Right hindlimb (tissue), 1 donor: ENCODE measurements at places on chromosomes 7 and 10.
A peak's percentile ranks its signal among the peaks of the same experiment; 100 is the strongest.

DNA sequence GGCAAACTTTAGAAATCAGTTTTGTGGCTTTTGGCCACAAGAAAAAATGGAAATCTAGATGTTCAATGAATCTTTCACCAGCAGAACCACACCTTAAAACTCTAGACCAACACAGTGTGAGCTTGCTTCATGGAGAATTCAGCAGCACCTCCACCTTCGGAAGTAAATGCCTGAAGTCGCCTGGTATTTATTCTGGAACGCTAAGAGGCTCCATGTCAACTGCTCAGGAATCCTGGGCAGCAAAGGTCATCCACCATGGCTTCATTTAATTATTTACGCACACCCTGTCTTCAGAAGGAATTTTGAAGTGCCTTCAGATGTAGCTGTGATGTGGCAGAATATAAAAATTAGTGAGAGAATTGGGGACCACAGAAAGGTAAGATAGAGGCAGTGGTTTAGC lies 167.7 kb downstream of the GFRA1 start:
- no peak for DNase-seq

DNA sequence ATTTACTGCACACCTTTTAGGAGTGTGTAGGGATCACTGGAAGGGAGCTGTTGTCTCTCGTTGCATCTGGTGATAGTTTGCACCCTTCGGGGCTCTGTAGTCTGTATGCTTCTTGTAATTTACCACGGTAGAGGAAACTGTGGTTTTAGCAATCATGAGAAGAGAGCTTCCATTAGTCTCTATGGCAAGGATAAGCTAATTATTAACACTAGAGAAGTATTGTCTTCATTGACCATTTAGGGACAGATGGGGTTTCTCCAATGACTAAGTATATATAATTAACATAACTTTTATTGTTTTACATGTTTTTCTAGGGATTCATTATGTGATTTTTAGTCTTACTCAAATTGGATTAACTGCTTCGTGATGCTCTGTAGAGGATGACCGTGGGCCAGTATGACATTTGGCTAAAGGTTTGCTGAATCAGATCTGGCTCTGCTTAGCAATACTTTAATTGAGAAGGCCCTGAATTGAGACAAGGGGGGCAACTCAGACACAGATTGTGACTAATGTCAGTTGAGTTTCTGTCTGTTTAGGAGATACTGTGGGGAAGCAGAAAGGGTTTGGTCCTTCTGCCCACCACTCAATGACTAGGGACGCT lies 8.7 kb downstream of the SLC18A2 start:
- DNase-seq: no peak

- no peak for DNase-seq
Measured at GRCh38 chr10:132452216-132452650, 55.2 kb downstream of the PWWP2B start.

DNA sequence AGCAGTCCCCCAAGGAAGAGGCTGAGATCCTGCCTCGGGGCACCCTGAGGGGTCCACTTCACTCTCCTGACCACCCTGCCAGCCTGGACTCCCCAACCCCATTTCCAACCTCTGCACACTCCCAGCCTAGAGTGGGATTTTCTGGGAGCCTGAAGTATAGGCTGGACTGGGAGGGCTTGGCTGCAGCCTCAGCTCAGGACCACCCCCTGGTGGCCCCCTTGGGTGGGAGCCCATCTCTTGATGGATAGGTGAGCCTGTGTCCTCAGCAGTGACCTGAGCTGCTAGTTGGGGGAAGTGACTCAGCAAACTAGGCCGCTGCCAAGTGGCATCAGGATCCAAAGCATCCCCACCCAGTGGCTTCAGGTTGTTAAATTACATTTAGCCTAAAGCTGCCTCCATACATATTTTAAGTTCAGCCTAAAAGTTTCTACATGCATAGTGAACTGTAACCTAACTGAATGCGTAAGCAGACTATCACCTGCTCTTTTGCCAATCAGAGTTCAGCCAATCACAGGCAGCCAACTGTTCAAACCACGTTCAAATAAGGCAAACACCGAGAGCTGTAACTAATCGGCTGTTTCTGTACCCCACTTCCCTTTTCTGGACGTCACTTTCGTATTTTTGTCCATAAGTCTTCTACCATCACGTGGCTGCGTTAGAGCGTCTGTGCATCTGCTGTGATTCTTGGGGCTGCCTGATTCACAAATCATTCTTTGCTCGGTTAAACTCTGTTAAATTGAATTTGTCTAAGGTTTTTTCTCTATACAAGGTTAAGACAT lies 144.0 kb downstream of the PLPP4 start:
- no peak for DNase-seq

- no peak for DNase-seq
Measured at GRCh38 chr10:108434559-108435252, 1270.2 kb upstream of the SORCS1 start.

GRCh38 chr10:11337516-11337915 lies 273.9 kb downstream of the USP6NL start:
- DNase-seq: no peak

- DNase-seq: no peak
Measured at GRCh38 chr7:48611993-48612392, 312.4 kb upstream of the CDC14C start.

GRCh38 chr7:139771001-139771956 lies 6.5 kb downstream of the HIPK2 start:
- DNase-seq: no peak

- DNase-seq: no peak
Measured at GRCh38 chr7:23353172-23353571, 54.0 kb downstream of the MALSU1 start.

- peak; percentile 37 for DNase-seq
Measured at GRCh38 chr10:80203835-80204676, 1.3 kb downstream of the ANXA11 start.

DNA sequence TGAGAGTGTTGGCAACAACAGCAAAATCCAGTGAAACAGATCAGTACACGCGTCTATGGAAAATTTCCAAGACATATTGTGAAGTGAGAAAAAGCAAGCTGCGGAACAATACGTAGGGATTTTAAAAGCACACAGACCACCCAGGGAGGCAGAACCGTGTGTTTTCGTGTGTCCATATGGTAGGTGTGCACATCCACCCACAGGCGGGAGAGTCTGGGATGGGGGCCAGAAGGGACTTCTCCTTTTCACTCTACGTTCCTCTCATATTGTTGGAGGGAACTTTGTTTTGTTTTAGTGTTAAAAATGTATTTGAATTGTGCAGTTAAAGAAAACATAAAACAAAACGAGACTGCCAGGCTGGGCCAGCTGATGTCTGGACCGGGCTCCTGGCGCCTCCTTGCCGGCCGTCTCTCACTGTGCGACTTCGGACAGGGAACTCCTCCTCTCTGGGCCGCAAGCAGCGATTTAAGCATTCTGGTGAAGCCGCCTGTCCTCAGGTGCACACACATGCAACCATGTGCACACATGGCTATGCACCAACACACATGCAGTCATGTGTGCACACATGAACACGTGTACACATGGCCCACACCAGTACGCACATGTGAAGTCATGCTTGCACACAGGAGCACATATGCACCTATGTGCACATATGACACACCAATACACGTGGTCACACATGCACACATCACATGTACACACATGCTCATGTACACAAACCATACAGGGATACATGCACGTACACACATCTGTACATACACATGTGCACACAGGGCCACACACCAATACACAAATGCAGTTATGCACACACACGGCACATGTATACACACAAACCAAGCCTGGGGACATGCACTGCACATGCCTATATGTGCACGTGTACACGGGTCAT lies 141.1 kb downstream of the ELFN1 start:
- DNase-seq: peak; percentile 71

DNA sequence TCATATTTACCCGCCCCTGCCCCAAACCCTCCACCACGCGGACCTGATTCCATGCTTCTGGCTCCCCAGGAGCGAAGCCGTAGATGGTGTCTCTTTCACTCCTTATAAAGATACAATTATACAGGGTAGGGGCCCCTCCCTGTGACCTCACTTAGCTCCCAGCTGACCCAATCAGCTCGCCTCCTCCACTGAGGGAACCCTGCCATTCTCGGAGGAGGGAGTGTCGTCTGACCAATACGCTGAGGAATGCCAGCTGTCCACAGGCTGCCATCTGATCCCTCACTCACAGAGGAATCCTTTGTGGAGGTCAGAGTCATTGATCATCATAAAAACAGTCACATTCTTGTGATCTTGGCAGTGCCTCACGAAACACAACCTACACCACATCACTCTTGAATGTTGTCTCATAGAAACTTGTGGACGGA lies 67.5 kb upstream of the INSIG1 start:
- peak; percentile 88 for DNase-seq

DNA sequence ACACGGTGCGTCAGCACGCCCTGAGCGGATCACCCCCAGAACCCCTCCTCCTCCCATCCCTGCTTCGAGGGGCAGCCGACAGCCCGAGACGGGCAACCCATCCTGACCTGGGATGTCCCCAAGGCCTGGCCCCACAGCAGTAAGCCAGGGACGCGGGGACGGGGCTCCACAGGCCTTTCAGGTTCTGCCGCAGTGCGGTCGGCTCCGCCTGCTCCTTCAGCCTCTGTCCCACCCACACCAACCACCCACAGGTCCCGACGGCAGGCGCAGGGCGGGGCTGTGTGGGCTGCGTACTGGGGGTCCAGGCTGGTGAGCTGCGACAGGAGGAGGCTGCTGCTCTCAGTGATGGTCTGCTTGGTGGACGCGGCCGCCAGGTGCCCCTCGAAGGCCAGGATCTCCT lies 16.7 kb downstream of the INTS1 start:
- no peak for DNase-seq

GRCh38 chr7:116528008-116528789 lies 3.4 kb downstream of the CAV1 start:
- peak; percentile 41 for DNase-seq

GRCh38 chr7:16423761-16424160 lies 2.4 kb upstream of the CRPPA start:
- DNase-seq: no peak

DNA sequence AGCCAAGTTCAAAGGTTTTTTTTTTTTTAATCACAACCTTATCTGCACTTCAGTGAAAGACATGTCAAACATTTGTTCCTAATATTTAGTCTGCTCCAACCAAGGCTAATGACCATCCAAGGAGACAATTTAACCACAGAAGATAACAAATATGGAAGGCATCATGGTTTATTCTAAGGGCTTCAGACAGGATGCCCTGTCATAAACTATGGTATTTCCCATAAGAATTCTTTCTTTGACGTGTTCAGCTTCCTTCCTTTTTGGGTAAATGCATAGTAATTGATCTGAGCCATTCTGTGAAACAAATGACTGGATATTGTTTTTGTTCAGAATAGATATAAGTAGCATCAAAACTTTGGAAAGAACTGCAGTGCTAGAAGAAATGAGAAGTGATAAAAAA lies 326.5 kb upstream of the AOAH start:
- no peak for DNase-seq

GRCh38 chr10:128268015-128268722 lies 141.9 kb upstream of the MKI67 start:
- DNase-seq: peak; percentile 89

DNA sequence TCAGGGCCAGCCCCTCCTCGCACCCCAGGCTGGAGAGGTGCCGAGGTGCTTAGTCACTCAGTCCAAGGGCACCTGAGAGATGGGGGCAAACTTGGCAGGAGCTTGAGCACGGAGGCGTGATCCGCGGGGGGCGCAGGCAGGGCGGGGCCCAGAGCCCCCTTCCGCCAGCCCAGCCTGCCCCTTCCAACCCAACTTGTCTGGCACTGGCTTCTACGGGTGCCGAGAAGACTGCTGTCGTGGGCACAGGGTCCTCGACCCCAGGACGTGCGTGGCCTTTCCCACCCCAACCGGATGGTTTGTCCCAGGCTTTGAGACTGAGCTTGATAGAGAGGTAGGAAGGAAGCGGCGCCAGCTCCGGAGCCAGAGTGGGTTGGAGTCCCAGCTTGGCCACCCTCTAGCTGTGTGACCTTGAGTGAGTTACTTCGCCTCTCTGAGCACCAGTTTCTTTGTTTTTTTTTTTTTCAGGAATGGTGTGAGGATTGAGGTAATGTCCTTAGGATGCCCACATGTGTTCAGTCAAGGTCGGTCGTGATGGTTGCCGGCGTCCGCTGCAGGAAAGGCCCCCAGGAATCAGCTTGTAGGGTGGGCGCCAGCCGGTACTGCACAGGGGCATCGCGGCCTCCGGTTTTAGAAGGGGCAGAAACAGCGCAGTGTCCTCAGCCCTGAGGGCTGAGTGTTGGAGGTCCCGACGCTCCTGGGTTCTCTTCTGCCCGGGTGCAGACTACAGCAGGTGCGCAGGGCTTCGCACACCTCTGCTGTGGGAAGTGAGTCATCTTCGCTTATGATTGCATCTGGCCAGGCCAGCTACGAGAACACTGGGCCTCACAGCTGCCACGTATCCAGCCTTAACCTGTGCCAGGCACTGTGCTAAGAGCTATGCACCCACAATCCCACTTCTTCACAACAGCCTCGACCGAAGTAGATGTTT lies 28.6 kb upstream of the VAX1 start:
- no peak for DNase-seq

DNA sequence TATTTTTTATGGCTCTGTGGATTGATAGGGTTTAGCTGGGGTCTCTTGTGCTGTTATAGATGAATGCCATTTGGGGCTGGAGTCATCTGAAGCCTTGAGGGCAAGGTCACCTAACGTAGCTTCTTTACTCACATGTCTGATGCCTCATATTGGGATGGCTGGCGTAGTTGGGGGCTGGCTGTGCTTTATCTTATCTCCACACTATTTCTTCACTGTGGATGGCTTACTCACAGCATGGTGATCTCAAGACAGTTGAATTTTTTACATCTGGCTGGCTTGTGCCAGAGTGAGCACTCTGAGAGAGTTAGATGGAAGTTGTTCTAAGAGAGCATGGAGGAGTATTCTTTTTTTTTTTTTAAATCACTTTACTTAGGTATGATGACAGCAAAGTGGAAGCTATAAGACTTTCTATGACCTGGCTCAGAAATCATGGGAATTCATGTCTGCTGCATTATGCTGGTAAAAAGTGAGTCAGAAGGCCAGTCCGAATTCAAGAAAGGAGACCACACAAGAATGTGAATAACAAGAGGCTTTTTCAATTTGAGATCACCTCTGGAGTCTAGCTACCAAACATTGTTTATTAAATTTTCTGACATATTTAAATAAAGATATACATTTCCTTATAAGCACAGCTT lies 252.4 kb upstream of the TPK1 start:
- no peak for DNase-seq

- no peak for DNase-seq
Measured at GRCh38 chr7:22681852-22682657, 44.9 kb upstream of the IL6 start.
